ENCODE measurements at places on chromosomes 3 and 15.

- no peak for DNase-seq
Measured at GRCh38 chr3:34000301-34000700, 201.9 kb downstream of the PDCD6IP start.

DNA sequence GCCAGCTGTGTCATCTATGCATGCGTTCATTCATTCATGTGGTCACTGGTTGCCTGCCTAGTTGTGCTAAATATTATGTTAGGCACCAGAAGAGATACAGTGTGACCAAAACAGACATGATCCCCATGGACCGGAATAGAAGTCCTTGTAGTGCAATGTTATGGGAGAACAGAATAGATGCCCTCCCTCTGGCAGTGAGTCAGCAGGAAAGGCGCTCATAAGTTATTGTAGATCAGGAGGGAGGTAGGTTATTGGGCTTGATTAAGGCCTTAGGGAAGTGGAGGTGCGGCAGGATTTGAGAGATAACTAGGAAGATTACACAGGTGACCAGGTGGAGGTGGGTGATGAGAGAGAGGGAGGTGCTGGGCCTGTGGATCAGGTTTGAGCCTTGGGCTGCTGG lies 5.2 kb downstream of the MCTP2 start:
- no peak for DNase-seq

DNA sequence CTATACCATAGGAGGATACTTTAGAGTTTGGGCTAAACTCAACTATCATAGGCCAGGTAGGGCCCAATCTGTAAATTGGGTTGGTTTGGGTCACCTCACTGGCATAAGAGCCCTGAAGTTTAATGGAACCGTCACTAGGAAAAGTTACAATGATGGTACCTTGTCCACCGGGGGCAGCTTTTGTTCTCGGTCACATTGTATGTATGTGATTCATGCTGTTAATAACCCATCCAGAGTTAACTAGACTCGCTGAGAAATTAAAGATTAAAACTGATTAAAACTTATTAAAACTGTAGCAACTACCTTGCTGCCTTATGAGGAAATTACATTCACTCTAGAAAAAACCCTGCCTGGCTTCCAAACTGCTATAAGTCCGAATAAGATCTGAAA lies 145.0 kb upstream of the TMCO5A start:
- DNase-seq, result no peak

DNA sequence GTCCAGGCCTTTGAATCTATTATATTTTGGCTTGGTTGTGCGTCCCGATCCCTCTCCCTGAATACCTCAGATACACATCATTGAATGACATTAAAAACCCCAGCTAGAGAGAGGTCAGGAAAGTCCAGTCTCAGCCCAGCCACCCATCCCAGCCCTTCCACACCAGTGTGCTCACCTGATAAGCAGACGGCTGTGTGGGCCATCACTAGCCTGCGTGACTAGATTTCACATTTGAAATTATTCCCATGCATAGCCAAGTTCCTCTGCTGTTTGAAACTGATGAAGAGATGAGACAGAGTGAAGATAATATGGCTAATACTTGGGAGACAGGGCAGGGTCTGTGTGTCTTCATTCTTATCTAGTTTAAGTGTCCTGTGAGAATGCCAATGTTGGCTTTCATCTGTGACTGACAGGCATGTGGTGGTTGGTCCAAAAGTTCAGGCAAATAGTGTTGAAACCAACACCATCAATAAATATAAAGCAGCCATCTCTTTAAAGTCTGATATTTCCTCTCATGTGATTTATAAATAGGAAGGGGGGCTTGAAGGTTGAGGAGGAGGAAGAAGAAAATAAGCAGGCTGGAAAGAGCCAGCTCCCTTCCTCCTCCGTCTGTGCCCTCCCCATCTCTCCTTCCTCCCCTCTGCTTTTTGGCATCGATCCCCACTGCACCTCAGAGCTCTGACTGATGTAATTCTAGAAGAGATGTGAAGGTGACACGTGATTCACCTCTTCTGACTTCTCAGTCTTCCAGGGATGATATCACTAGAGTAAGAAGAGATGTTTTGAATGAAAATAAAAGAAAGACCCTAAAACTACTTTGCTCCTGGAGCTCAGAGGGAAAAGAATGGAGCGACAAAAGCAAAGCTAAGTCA lies 5.1 kb downstream of the FAM43A start:
- DNase-seq, result no peak

- no peak for DNase-seq
Measured at GRCh38 chr3:67462187-67462586, 192.2 kb downstream of the SUCLG2 start.

- DNase-seq, result no peak
Measured at GRCh38 chr15:51444807-51445206, 103.4 kb downstream of the GLDN start.

DNA sequence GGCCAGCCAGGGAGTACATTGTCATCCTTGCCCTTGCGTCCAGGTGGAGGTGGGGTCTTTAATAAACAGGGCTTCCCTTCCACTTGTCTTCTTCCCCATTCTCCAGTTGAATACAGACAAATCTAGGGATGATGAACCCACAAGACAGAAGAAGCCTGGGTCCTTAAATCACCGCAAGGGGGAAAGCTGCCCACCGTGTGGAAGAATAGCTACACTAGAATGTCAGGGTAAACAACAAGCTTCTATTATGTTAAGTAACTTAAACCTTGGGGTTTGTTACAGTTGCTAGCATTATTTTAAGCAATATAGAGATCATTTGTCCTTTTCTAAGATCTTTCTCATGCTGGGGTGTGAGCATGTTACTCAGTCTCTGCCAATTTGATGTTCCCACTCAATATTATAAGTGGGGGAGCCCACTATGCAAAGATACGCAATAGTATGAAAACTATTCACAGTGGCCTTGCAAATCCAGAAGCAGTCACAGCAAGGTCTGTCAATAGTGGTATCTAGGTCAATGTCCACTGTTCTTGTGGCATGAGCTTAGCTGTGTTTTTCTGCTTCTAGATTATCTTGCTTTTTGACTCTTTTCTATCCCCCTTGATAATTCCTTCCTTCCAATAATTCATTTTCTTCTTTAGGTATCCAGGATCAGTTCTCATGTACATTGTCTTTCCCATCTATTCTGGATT lies 12.0 kb upstream of the PCCB start:
- DNase-seq, result no peak

DNA sequence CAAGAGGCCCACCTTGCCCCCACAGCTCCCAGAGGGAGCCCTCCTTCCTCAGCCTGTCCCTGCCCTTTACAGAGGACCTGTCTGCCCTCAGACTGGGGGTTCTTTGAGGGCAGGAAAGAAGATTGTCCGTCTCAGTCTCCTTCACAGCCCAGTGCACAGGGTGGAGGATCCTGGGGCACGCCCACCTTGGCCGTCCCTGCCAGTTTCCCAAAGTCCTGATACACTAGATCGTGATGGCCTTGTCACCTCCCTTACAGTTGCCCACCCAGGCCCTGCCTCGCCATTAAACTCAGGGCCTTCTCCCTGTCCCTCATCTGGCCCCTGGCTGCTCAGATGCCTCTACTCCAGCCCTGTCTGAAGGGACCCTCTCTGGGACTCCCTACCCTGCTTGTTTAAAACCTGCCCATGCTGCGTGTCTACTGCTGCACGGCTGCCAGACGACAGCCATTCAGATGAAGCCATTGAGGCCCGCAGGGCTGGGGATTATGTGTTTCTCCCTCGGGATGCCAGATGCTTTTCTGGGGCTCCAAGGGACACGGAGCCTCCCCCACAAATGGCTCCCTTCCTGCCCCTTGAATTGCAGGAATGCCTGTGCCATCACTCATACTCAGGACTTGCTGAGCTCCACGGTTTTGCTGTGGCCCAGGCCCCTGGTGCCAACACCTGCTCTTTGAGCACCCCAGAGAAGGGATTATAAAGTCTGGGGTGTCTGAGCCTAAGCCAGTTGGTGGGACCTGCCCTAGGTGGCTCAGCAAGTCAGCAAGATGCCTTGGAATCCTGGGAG lies 27.8 kb downstream of the ACSBG1 start:
- no peak for DNase-seq

DNA sequence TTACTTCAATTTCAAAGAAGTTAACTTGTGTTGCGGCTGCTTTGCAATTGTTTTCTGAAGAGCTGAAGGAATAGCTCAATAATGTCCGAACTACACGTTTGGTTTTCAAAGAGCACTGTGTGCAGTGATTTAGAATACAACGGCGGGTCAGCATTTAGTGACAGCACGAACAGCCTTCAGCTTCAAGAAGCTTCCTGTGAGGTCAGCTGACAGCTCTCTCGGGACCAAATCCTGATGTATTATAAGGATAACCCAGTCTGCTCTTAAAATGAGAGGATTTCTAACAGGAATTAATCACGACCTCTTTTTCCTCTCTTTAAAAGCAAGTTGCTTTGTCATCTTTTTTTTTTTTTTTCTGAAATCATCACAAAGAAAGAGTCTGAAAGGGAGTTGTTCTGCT lies 97.9 kb upstream of the UNC13C start:
- no peak for DNase-seq

- DNase-seq, result no peak
Measured at GRCh38 chr15:80500021-80500420, 95.8 kb downstream of the ARNT2 start.

DNA sequence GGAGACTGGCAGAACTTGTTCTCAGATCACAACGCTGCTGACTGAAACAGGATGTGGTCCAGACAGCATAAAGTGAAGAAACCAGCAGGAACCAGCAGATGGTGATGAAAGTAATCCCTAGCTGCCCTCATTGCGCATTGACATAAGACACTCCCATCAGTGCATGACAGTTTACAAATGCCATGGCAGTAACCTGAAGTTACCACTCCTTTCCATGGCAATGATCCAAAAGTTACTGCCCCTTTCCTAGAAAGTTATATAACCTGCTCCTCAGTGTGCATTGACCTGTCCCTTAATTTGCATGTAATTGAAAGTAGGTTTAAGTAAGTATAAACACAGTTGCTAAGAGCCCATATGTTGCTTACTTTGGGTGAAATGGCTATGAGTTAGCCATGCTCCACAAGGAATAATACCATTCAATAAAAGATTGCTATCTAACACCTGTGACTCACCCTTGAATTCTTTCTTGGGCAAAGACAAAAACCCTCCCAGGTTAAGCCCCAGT lies 149.1 kb upstream of the CD96 start:
- DNase-seq, result no peak

- no peak for DNase-seq
Measured at GRCh38 chr3:47515864-47516319, 2.4 kb upstream of the ELP6 start.

GRCh38 chr3:61724183-61724582 lies 162.8 kb downstream of the PTPRG start:
- DNase-seq, result no peak

GRCh38 chr3:169337500-169338078 lies 325.9 kb downstream of the MECOM start:
- DNase-seq, result no peak

- no peak for DNase-seq
Measured at GRCh38 chr15:80405970-80406369, 1.8 kb downstream of the ARNT2 start.

- DNase-seq, result no peak
Measured at GRCh38 chr3:177362626-177363025, 165.3 kb upstream of the TBL1XR1 start.

DNA sequence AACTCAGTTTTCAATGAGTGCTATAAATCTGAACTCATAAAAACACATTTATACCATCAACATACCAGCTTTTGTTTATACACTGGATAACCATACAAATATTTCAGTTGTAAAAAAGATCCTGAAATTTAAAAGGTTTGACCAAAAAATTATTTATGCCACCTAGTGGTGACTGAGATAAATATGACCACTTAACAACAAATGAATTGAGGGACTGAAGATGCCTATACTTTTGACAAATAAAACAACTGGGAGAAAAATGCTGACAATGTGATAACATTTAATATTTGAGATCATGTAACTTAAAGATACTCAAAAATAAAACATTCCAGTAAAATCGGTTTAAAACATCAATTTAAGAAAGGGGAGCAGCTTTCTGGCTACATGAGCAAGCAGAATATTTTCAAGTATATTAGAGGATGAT lies 30.4 kb downstream of the ATG3 start:
- DNase-seq, result no peak

DNA sequence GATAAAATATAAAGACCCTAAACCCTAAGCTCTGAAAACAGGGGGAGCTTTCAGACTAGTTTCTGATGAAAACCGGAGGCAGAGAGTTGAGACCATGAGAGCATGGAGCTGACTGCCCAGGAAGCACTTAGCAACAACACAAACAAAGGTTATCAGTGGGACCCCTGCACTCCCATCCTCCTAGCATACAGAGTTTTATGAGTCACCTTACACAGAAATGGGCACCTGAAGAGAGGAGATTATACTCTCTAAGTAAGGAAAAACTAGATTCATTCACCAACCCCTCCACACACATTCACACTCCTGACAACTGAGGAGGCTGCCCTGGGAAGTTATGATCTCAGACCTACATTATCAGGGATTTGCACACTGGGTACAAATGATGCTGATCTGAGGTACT lies 261.7 kb downstream of the ULK4 start:
- DNase-seq, result no peak

DNA sequence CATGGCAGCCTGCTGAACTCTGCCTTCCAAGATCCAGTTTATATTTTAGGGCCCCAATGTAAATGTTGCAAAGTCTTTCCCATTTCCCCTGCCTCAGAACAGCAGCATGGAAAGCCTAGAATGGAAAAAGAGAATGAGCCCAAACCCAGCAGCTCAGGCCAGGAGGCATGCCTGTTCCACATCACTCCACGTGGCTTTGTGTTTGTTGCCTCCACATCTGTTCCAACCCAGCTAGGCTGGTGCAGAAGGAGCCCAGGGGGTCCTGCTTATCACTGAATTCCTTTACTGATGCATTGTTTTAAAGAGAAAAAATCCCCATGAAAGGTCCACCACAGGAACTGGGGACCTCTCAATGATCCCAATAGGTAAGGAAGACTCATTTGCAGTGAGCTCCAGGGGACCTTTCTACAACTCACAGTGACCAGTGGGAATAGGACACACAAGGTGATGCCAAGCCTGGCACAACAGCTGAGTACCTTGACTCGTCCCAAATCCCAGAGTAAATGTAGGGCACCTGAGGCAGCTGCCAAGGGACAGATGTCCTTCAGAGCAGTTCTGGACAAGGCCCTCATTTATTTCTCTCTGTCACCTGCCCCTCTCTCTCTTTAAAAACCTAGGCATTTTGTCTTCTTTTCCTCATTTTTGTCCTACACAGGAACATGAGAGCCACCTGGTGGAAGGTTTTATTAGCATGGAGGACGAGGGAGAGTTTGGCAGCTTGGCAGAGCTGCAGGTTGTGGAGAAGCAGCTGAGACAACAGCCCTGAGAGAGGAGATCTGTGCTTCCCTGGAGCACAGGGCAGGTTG lies 41.7 kb upstream of the ADAMTS17 start:
- no peak for DNase-seq

DNA sequence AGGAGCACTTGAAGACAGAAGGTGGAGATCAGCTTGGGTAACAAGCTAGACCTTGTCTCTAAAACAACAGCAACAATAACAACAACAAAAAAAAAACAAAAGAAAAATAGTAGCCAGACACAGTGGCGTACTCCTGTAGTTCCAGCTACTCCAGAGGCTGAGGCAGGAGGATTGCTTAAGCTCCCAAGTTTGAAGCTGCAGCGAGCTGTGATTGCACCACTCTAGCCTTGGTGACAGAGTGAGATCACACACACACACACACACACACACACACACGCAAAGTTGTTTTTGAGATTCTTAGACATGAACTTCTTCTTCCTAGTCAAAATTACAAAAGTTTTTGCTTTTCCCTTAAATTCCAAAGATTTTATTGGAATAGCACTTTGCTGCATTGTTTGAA lies 93.0 kb upstream of the IGSF10 start:
- DNase-seq, result no peak

- DNase-seq, result no peak
Measured at GRCh38 chr15:64747578-64747977, 27.8 kb downstream of the RBPMS2 start.

- no peak for DNase-seq
Measured at GRCh38 chr15:85443046-85443445, 62.6 kb downstream of the AKAP13 start.

- DNase-seq, result no peak
Measured at GRCh38 chr3:133469140-133469731, 69.4 kb downstream of the BFSP2 start.
